ENCODE measurements at places on chromosomes 2 and 18.

DNA sequence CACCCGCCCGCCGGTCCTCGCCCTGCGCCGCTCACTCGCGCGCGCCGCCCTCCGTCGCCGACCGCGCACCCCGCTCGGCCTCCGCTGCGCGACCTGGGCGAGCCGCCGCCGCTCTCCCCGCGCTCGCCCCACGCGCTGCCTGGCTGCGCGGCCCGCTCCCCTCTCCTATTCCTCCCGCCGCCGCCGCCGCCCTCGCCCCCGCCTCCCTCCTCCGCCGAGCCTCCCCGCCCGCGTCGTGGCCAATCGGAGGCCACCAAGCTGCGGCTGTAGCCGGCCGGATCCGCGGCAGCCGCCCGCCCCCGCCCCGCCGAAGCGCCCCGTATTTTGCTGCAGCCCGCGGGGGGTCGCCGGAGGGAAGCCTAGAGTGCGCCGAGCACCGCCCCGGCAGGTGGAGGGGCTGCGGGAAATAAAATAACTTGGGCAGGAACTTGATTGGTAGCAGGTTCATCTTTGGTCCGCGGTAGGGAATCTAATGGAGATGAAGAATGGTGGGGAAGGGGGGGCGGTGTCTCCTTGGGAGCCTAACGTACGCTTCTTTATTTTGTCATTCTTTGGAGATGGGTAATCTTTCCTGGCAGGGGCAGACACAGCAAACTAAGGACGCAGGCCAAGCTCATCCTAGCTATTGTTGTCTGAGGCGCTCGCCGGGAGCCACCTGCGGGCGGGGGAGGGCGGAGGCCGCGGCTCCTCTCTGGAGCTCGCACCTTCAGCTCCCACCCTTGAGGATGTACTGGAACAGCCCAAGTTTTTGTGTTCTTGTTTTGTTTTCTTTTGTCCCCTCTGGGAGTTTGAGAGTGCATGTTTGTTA lies 1.1 kb upstream of the CDH2 start:
- DNase-seq, result no peak

- no peak for DNase-seq
These were observed 92.7 kb downstream of the BIN1 start for GRCh38 chr2:127014224-127014623.

DNA sequence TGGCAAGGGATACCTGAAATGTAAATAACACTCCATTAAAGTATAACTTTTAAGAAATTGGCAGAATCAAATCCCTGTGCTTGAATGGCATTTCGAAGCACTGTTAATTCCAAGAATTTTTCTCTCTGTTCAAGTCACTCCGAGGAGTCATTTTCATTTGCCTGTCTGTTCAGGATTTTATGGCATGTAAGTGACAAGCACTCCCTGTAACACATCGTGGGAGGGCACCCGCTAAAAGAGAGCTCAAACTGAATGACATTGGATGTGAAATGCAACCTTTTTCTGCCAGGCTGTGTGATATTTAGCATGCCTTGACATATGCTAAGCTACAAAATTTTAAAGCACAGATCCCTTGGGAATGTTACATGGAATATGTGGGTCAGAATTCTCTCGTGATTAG lies 339.6 kb downstream of the LRRTM1 start:
- no peak for DNase-seq

- DNase-seq, result no peak
These were observed 111.4 kb downstream of the METTL4 start for GRCh38 chr18:2459886-2460285.

GRCh38 chr18:79898952-79899608 lies 52.4 kb downstream of the SLC66A2 start:
- DNase-seq, result peak; percentile 19

DNA sequence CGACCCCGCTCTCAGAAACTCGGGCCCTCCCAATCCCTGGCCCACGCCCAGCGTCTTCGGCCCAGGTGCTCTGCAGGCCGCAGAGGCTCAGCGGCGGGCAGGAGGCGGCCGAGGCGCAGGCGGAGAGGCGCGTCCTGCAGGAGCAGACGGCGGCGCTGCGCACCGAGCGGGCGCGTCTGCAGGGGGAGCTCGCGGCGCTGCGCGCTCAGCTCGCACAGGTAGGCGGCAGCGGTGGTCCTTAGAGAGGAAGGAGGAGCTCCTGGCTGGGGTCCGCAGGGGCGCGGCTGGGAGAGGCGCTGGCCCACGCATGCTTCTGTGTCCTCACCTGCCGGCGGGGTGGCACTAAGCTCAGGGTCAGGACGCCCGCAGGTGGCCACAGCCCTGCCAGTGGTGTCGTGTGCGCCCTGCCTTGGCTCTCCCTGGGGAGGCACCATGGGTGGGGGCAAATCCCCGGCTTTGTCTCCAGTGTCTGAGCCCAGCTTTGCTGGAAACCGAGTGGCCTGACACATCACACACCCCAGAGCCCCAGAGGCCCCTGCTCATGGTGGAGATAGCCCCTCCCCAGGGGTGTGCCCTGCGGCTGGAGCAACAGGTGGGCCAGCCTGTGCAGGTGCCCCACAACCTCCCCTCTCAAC lies 14.9 kb upstream of the SNED1 start:
- peak; percentile 64 for DNase-seq

DNA sequence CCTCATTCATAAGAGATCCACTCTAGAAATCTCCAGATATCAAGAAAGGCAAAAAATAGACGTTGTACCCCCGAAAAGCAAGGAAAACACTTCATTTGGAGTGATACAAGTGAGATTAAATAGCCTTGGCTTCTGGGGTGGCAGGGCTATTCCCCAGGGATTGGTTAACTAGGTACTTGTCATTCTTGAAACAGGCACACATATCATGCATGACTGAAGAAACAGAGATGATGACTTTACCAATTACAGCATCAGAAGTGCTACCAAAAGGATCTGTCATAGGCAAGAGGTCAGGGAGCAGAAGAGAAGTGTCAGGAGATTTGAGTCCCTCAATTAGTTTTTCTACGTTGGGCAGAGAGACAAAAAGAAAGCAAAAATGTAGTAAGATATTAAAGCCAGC lies 45.2 kb upstream of the NFU1 start:
- no peak for DNase-seq

- no peak for DNase-seq
These were observed 261.3 kb downstream of the MBD5 start for GRCh38 chr2:148282201-148282600.

GRCh38 chr2:225009768-225010167 lies 32.5 kb downstream of the DOCK10 start:
- no peak for DNase-seq

- DNase-seq, result no peak
These were observed 60.5 kb downstream of the G6PC2 start for GRCh38 chr2:168961450-168962229.

- no peak for DNase-seq
These were observed 402.8 kb upstream of the UBE2E3 start for GRCh38 chr2:180577567-180577966.

- DNase-seq, result no peak
These were observed 1.7 kb upstream of the SLC25A12 start for GRCh38 chr2:171895786-171896185.

- no peak for DNase-seq
These were observed 125.4 kb upstream of the CTNNA2 start for GRCh38 chr2:79387431-79387830.

GRCh38 chr2:19321946-19322345 lies 36.5 kb downstream of the OSR1 start:
- DNase-seq, result no peak

- DNase-seq, result no peak
These were observed 11.5 kb downstream of the ARPC2 start for GRCh38 chr2:218228366-218229090.

- DNase-seq, result no peak
These were observed 45.1 kb downstream of the ATIC start for GRCh38 chr2:215356948-215357461.

- DNase-seq, result no peak
These were observed 1.9 kb upstream of the TMEFF2 start for GRCh38 chr2:192196421-192197194.

DNA sequence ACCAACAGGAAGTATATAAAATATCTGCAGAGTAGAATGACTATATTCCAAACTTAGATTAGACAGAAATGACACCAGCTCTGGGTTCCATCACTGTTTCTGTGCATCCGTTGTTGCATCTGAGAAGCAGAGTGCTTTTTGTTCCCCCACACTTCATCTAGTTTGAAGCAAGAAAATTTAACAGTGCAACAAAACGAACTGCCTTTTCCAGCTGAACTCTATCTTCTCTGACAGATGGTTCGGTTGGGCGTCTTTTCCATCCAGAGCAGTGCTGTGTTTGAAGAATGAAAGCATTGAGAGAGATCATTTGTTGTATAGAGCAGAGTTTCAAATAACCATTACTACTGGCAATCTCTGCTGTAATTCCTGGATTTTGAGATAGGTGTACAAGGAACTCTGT lies 757.5 kb downstream of the DPP10 start:
- no peak for DNase-seq

DNA sequence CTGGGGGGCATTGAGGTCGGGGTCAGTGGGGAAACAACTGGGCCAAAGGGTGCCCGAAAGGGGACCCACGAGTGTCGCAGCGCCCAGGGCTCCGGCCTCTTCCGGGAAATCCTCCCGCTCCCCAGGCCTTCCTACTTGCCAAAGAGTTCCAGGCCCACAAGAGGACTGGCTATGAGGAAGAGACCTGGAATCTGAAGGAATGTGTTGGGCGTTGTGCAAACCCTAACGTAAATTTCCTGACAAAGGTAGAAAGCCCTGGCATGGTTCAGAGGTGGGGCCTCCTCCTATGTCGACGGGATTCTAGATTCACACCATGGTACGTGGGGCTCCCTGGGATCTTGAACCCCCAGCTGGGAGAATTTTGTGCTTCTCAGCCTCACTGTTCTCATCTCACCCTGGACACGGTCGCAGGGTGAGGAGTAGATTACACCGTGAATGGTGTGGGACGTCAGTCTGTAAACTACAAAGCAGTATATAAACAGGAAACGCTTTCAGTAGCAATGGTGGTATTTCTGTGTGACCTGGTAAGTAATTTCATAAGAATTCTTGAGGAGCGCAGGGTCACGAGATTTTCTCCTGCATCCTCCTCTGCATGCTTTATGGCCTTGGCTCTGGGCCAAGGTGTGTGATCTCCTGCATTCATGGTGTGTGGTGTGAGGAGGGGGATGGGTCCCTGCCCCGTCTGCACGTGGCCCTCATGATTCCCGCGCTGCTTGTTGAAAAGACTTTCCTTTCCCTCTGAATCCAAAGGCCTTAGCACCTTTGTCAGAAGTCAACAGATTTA lies 868 bp downstream of the HSBP1L1 start:
- DNase-seq, result no peak

GRCh38 chr18:71304856-71305255 lies 1016.0 kb downstream of the SOCS6 start:
- no peak for DNase-seq

DNA sequence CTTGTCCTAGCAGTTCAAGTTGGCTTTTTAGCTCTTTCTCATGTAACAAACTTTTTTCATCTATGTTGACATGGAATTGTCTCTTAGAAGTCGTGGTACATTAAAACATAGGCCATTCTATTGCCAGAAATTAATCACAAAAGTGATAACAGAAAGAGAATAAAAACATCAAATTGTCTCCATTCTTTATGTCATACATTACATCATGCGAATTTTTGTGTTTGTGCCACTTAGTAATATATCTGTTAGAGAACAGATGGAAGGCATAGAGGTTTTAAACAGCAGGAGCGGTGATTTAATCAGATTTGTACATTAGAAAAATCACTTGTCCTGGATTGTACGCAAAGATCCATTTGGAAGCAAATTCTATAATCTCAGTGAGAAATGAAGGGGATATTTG lies 136.5 kb upstream of the CDH20 start:
- DNase-seq, result no peak

GRCh38 chr2:191038741-191039140 lies 24.8 kb upstream of the STAT1 start:
- no peak for DNase-seq

All from stimulated activated CD8-positive, alpha-beta memory T cell treated with anti-CD3 and anti-CD28 coated beads, Interleukin-4, amount 100 ng/mL, for 48 hours (primary cell).